ENCODE measurements at places on chromosomes 3 and 15. TPM values are rescaled to one million over a fixed set of nuclear protein-coding genes. Genes with fewer than 3 reads are reported as not detected.
A peak's percentile ranks its signal among the peaks of the same experiment; 100 is the strongest.

DNA sequence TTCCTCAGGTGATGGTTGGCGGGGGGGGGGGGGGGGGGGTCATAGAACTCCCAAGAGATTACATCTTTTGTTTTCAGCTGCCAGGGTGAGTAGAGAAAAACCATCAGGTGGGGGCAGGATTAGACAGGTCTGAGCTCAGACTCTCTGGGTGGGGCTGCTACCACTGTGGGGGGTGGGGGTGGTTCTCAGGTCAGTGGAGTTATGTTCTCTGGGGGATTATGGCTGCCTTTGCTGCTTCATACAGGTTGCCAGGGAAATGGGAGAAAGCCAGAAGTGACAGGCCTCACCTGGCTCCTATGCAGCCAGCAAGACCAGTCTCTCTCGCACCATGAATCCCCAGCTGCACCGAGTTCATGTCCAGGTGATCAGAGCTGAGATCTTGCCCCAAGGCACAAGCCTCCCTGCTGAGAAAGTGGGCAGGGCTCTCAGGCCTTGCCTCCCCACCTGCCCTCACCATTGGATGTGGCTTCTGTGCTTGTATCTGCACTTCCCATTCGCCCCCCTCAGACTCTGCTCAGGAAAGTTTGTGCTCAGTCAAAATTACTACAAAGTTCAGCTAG lies 828.1 kb downstream of the MCTP2 start:
- no peaks in the 10 kb centered on the region for H3K36me3 ChIP-seq
- DNase-seq = no peak
- no peaks in the 10 kb centered on the region for H3K27me3 ChIP-seq
- no peak overlapping the region for H3K4me3 ChIP-seq
- no peaks in the 10 kb centered on the region for H3K4me1 ChIP-seq

GRCh38 chr3:125143982-125144652 lies 68.4 kb downstream of the SLC12A8 start:
- peak overlapping the region; percentile 43 for H3K27ac ChIP-seq
- H3K4me3 ChIP-seq = no peak overlapping the region
- H3K4me1 ChIP-seq = peaks cover 27% of the 10 kb centered on the region
- peak; percentile 62 for DNase-seq
- H3K36me3 ChIP-seq = no peaks in the 10 kb centered on the region

DNA sequence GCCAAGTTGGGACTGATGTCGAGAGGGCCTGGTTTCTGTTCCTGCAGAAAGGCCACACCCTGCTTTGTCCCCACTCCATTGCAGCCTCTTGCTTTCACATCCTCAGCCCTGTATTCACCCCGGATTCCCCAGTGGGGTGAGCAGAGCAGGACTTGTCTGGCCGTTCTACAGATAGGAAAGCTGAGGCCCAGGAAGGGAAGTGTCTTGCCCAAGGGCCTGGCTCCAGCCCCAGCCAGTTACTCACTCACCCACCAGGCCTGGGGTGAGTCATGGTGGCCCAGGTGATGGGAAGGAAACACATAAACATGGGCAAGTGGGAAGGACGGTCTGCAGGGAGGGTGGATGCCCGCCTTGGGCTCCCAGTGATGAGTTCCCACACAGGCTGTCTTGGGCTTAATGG lies 6.1 kb upstream of the DUSP7 start:
- no peak overlapping the region for H3K4me3 ChIP-seq
- no peaks in the 10 kb centered on the region for H3K27me3 ChIP-seq
- H3K27ac ChIP-seq = no peak overlapping the region

- H3K4me1 ChIP-seq = peaks cover 12% of the 10 kb centered on the region
- H3K27ac ChIP-seq = no peak overlapping the region
- no peak overlapping the region for H3K4me3 ChIP-seq
- DNase-seq = no peak
Observed at GRCh38 chr3:23669541-23670255, 136.1 kb upstream of the UBE2E1 start.

- no peak overlapping the region for H3K27ac ChIP-seq
- no peaks in the 10 kb centered on the region for H3K27me3 ChIP-seq
- H3K36me3 ChIP-seq = no peaks in the 10 kb centered on the region
- no peaks in the 10 kb centered on the region for H3K4me1 ChIP-seq
- no peak overlapping the region for H3K4me3 ChIP-seq
Observed at GRCh38 chr15:48939648-48940047, 24.1 kb downstream of the SHC4 start.

GRCh38 chr15:69843276-69843899 lies 254.3 kb downstream of the TLE3 start:
- no peak overlapping the region for H3K27ac ChIP-seq
- H3K36me3 ChIP-seq = no peaks in the 10 kb centered on the region
- DNase-seq = peak; percentile 46
- H3K4me3 ChIP-seq = no peak overlapping the region

GRCh38 chr3:160869825-160870224 lies 113.8 kb downstream of the PPM1L start:
- no peak for DNase-seq
- H3K4me3 ChIP-seq = no peak overlapping the region
- no peaks in the 10 kb centered on the region for H3K36me3 ChIP-seq

DNA sequence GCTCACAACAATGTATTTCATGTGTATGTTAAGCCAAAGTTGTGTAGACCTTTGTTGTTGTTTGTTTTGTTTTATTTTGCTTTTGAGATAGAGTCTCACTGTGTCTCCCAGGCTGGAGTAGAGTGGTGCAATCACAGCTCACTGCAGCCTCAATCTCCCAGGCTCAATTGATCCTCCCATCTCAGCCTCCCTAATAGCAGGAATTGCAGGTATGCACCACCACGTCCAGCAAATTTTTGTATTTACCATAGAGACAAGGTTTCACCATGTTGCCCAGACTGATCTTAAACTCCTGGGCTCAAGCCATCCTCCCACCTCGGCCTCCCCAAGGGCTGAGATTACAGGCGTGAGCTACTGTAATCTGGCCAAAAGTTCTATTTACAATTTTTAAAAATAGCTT lies 2.7 kb downstream of the HERC1 start:
- H3K36me3 ChIP-seq = no peaks in the 10 kb centered on the region
- H3K27me3 ChIP-seq = no peaks in the 10 kb centered on the region
- no peak overlapping the region for H3K27ac ChIP-seq
- peaks cover 54% of the 10 kb centered on the region for H3K4me1 ChIP-seq

DNA sequence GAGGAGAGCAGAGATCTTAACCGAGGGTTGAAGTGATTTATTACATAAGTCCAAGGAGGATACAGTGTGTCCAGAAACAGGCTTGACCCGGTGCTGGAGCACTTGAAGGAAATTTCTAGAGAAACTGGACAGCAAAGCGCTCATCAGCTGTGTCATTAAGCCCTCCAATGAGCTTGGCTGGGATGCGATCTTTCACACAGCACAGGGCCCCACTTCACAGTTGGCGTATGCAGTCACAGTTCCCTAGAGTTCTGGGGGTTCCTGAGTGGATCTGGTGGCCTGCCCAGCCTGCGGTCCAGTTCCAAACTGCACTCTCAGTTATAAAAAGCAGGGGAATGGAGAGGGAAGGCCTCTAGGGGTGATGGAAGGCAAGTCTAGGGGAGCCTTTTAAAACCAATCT lies 13.6 kb downstream of the ST8SIA2 start:
- H3K4me1 ChIP-seq = no peaks in the 10 kb centered on the region
- no peak overlapping the region for H3K4me3 ChIP-seq
- H3K36me3 ChIP-seq = no peaks in the 10 kb centered on the region
- H3K27me3 ChIP-seq = no peaks in the 10 kb centered on the region

- H3K27ac ChIP-seq = no peak overlapping the region
- H3K4me3 ChIP-seq = no peak overlapping the region
Observed at GRCh38 chr3:132009241-132009640, 25.6 kb downstream of the CPNE4 start.

- H3K36me3 ChIP-seq = no peaks in the 10 kb centered on the region
- no peak for DNase-seq
- H3K27ac ChIP-seq = peak overlapping the region; percentile 86
- H3K4me3 ChIP-seq = peak overlapping the region; percentile 92
- peaks cover 13% of the 10 kb centered on the region for H3K4me1 ChIP-seq
Observed at GRCh38 chr3:123202451-123202850, 708 bp downstream of the SEC22A start.

- no peaks in the 10 kb centered on the region for H3K36me3 ChIP-seq
- H3K27ac ChIP-seq = no peak overlapping the region
- DNase-seq = no peak
- no peaks in the 10 kb centered on the region for H3K4me1 ChIP-seq
- no peaks in the 10 kb centered on the region for H3K27me3 ChIP-seq
Observed at GRCh38 chr3:166498446-166498845, 661.2 kb upstream of the BCHE start.

- H3K4me3 ChIP-seq = no peak overlapping the region
- no peak for DNase-seq
- no peak overlapping the region for H3K27ac ChIP-seq
- H3K27me3 ChIP-seq = no peaks in the 10 kb centered on the region
Observed at GRCh38 chr15:98322581-98322980, 325.8 kb upstream of the IGF1R start.

GRCh38 chr3:109572301-109572700 lies 235.0 kb upstream of the DPPA4 start:
- no peaks in the 10 kb centered on the region for H3K4me1 ChIP-seq
- no peaks in the 10 kb centered on the region for H3K27me3 ChIP-seq
- no peak for DNase-seq

GRCh38 chr15:89395996-89396395 lies 61.4 kb upstream of the POLG start:
- H3K4me3 ChIP-seq = no peak overlapping the region
- no peaks in the 10 kb centered on the region for H3K36me3 ChIP-seq
- no peak for DNase-seq
- H3K27me3 ChIP-seq = peaks cover 29% of the 10 kb centered on the region

DNA sequence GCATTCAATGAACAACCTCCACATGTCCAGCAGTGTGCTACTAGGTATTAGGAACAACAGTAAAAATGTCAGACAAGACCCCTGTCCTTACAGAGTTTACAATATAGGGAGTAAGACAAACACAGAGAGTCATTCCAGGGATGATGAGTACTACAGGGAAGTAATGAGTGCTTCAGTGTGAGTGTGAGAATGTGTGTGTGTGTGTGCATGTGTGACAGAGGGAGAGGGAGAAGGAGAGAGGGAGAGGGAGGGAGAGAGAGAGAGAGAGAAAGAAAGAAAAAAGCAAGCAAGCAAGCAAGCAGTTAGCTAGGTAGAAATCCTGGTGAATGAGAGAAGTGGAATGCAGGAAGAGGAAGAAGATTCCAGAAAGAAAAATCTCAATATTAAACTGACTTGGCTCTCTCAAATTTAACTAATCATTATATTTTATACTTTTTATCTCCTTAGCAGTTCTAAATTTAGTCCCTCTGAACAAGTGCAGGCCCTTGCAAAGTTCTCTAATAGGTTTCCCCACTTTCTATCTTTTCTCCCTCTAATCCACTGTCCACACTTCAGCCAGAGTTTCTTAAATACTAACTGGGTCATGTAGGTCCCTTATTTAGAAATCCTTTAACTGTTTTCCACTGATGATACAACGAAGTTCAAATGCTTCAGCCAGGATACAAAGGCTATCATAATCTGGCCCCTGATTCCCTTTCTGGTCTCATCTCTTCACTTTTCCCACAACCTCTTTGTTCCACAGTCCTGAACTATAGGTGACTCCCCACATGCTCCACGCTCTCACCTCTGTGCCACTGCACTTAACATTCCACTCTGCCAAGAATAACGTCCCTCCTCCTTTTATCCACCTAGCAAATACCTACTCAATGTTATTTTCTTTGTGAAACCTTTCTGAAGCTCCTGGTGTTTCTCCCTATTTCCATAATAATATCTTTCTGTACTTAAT lies 10.3 kb downstream of the DCBLD2 start:
- no peak for DNase-seq
- no peaks in the 10 kb centered on the region for H3K27me3 ChIP-seq
- H3K4me1 ChIP-seq = peaks cover 79% of the 10 kb centered on the region
- no peaks in the 10 kb centered on the region for H3K36me3 ChIP-seq

DNA sequence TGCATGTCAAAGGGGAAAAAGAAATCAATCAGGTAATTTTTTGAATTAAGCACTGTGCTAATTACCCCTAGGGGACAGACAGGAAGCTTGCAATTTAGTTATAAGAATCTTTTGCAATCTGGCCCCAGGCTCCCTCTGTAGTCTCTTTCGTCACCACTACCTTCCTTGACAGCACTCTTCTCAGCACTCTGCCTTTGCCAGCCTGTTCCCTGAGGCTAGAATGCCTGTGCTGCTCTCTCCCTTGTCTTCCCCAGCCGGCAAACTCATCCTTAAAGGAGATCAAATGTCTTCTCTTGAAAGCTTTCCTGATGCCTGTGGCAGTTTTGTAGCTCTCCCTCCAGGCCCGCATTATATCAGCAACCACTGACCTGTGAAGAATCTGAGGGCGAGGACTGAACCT lies 32.4 kb upstream of the PRTG start:
- H3K36me3 ChIP-seq = no peaks in the 10 kb centered on the region
- DNase-seq = no peak

DNA sequence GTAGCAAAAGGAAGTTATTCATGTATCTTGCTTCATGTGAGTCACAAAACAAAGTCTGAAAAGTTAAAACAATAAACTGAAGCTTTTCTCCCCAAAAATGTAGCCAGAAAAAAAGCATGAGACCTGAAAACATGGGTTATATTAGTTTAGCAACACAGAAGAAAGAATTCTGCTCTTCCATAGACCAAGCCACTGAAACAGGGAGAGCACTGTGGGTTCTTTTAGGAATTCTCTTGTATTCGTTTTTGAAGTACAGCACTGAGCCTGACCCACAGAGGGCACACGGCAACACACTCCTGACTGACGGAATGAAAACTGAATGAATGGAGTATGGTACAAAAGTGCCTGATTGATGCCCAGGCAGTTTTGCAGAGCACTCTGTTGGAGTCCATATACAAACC lies 66.6 kb downstream of the TM4SF4 start:
- DNase-seq = no peak
- no peak overlapping the region for H3K27ac ChIP-seq
- peaks cover 63% of the 10 kb centered on the region for H3K4me1 ChIP-seq
- H3K36me3 ChIP-seq = peaks cover 9% of the 10 kb centered on the region

DNA sequence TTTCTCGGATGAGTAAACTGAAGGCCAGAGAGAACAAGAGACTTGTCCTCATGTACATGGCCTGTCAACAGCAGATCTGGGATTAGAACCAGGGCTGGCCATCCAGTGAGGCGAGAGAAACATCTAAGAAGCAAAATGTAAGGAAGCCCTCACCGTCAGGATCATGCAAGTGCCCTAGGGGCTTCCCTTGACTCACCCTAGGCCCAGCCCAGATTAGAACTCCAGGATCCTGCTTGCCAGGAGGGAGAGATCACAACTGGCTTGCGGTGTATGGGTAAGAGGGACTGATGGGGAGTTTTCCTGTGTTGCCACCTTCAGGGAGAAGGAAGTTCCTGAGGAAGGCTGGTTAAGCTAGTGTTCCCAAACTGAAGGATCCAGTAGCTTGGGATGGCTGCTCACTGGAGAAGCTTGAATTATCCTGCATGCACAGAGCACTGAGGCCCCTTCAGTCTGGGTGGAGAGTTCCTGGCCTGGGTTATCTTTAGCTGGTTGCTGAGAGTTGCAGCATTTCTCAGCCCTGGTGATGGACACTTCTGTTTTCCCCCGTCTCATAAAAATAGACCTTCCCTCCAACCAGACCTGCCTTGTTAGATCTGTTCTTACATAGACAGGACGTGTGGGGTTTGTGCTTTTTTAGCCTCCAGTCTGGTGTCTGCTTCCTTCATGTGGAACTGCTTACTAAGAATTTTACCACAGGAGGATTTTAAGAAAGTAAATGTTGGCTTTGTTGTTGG lies 28.2 kb upstream of the XIRP1 start:
- H3K27ac ChIP-seq = no peak overlapping the region
- no peak for DNase-seq
- H3K4me3 ChIP-seq = no peak overlapping the region
- no peaks in the 10 kb centered on the region for H3K27me3 ChIP-seq

The NOX5 gene
- 0.49 TPM for total RNA-seq

The GRK7 gene
- not detected for total RNA-seq

The TRAT1 gene
- not detected for total RNA-seq

The ZNF445 gene
- 8.9 TPM for total RNA-seq

The ZNF662 gene
- total RNA-seq = 8.7 TPM

Data from sigmoid colon (tissue), 7 donors.